ENCODE measurements at places on chromosomes 1 and 21.
A peak's percentile ranks its signal among the peaks of the same experiment; 100 is the strongest.

- DNase-seq = peak; percentile 13
Observed at GRCh38 chr1:53519421-53519820, 60.2 kb downstream of the DMRTB1 start.

DNA sequence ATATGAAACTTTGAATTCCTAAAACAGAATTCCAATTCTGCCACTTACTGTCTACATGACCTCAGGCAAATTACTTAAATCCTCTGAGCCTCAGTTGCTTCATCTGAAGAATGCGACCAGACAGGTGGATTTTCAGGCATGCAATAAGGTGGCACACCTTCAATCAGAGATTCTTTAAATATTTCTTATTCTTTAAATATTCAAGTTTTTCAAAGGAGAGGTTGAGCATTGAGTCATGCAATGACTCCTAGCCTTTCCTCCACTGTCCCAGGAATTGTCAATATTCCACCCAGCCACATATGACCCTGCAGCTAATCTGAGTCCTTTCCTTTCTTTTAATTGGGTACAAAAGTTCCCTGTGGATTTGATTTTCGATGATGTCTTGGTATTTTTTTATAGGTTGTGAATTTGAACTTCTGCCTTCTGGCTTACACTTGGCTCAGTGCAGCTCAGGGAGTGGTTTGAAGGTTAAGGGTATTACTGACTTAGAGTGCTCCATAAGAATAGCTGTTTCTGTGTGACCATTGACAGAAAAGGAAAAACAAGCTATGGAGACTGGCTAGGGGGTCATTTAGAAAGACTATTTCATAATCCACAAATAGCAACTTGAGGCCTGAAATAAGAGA lies 52.2 kb upstream of the PRDX6 start:
- no peak for DNase-seq

- DNase-seq = no peak
Observed at GRCh38 chr1:38242506-38242905, 195.9 kb upstream of the POU3F1 start.

DNA sequence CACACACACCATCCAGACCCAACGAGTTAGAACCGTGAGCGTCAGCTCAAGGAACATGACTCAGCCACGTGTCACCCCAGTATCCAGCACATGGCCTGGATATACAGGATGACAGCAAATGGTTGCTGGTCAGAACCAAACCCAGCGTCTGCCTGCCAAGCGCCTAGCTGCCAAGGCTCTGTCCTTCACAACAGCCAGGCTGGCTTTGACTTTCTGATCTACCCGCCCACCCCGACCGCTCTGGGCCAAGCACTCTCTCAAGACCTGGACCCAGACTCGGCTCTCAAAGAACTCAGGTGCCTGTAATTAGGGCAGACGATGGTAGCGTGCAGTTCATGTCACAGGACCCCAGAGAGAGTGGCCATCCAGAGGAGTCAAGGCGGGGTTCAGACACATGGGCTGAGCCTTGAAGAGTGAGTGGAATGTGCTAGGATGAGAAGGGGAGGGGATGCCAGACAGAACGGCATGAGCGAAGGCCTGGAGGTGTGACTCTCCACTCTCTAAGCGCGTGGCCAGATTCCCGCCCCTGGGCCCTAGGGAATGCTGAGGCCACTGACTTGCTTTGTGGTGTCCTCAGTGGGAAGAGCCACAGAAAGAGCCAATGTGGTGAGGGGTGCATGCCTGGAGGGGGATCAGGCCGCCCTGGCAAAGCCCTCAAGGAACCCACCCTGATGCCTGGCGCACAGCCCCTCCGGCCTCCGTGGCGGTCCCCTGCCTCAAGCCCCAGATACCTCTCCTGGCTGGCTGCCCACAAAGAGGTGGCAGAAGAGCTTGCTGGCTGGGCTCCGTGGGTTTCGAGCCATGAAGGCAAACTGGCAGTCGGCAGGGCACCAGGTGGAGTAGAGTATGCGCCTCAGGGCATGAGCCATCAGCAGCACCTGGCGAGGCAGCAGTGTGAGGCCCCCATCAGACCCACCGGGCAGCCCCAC lies 7.0 kb downstream of the SH2D5 start:
- peak; percentile 82 for DNase-seq

DNA sequence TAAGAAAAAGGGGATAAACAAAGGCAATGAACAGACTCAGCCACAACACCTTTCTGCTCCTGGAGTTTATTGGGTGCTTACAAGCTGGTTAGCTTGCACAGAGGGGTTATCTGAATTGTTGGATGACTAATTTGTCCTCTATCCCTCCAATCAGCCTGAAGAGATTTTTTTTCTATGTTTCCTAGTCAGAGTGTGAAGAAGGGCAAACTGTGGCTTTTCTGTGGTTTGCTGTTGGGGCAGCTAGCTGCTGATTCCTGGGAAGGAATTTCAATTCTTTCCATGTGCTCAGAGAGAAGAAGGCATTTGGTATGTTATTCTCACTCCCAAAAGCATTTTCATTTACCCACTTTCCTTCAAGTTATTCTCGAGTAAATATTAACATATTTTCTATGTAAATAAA lies 48.6 kb downstream of the PCP4 start:
- DNase-seq = peak; percentile 9

GRCh38 chr1:204448991-204449677 lies 37.5 kb upstream of the PPP1R15B start:
- DNase-seq = no peak

- no peak for DNase-seq
Observed at GRCh38 chr1:2179283-2180013, 15.1 kb downstream of the FAAP20 start.

GRCh38 chr1:172600615-172601014 lies 58.3 kb upstream of the FASLG start:
- no peak for DNase-seq

GRCh38 chr1:20086800-20087199 lies 16.8 kb downstream of the PLA2G5 start:
- no peak for DNase-seq

DNA sequence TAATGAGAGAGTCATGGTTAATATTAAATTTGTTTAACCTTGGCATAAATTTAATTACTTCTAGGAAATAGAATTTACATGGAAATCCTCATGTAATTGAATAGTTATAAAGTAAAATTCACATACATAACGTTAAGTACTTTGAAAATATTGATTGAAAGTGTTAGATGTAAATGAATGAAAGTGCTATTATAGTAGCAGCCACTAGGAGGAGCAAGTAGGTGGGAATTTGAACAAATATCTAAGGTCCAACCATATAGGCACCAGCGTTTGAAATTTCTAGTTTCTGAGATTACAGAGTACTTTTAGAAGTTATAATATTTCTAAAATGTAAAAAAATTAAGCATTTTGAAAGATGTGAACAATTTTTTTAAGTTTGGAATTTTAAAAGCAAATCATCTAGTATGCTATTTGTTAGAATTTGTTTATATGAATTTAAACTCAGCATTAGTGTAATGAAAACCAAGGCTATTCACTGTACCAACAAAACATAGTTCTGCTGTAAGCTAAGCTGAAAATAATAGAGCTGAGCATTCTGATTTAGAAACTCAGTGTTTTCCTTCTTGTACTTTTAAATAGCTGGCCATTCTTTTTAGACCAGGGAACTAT lies 3.3 kb downstream of the B3GALT2 start:
- peak; percentile 56 for DNase-seq

DNA sequence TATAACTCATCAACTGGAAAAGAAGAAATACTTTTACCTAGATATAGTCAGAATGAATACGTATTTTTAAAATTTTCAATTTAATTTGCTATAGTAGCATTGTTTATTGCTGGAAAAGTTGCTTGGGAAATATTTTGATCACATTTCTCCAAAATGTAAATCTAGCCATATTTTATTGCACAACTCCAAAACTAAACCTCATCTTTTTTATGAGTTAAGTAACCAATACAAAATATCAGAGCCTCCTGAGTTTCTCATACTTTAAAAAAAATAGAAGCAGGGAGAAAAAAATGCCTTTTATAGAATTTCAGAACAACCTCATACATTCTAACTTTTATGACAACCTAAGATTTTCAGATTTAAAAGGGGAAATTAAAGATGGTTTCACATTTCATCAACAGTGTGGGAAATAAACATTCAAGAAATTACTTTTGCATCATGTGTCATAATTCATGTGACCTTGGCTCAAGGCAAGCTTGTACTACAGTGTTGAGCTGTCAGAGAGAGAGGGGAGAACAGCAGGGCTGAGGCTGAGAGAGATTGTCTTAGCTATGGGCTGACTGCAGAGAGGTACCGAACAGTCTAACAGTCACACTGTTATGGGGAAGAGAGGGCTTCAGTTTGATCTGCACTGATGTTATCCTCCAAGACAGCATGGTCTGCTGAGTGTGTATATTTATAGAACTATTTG lies 519.0 kb downstream of the LTN1 start:
- DNase-seq = peak; percentile 26

- DNase-seq = no peak
Observed at GRCh38 chr1:43587594-43587993, 56.9 kb downstream of the PTPRF start.

Measured in fibroblast of skin of right biceps (primary cell).